ENCODE measurements at places on chromosomes 1 and 21.

DNA sequence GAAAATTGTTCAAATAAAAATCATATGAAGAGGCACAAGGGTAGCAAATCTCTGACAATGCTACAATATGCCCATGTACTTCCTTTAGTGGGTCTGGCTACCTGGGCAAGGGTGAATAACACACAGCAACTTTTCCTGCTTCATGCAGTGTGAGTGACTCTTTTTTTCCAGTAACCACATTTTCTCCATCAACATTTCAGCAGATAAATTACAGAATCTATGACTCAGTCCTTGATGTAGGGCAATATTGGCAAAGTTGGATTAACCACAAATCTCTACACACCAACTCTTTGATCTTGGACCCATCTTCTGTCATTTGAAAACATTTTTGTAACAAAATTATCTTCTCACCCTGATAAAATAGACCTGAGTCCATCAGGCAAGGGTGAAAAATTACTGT lies 31.7 kb downstream of the ERICH3 start:
- DNase-seq = no peak

DNA sequence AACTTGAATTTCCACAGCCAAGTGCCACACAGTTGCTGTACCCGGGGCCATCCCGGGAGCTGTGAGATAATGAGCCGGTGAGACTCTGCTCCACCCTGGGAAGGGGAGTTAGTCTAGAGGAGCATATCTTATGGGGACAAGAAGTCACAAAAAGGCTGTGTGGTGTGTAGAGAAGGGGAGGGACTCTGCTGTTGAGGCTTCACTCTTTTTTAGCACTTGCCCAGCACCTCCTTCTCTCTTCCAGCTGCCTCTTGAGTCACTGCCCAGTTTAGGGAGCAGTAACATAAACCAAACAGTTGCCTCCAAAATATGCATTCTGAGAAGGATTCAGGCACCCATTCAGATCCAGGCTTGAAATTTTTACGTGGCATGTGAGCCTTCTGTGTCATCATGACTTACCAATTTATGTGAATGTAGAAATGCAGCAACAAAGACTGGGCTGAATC lies 744 bp upstream of the WDR26 start:
- peak; percentile 23 for DNase-seq

GRCh38 chr1:180926164-180926981 lies 13.7 kb downstream of the KIAA1614 start:
- no peak for DNase-seq

DNA sequence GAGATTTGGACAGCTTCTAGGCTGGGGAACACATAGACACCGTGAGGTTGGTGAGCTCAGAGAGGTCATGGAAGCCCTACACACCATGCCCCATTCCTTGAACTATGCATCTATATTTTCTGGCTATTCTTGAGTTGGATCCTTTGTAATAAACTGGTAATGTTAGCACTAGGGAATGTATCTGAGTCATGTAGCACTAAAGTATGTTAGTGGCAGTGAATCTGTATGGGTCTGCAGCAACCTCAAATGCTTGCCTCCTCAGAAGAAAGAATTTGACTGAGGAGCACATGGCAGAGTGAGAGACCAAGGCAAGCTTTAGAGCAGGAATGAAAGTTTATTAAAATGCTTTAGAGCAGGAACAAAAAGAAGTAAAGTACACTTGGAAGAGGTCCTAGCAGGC lies 43.7 kb upstream of the LRRC7 start:
- DNase-seq = no peak

GRCh38 chr1:67839826-67840225 lies 6.6 kb upstream of the GNG12 start:
- DNase-seq = no peak

DNA sequence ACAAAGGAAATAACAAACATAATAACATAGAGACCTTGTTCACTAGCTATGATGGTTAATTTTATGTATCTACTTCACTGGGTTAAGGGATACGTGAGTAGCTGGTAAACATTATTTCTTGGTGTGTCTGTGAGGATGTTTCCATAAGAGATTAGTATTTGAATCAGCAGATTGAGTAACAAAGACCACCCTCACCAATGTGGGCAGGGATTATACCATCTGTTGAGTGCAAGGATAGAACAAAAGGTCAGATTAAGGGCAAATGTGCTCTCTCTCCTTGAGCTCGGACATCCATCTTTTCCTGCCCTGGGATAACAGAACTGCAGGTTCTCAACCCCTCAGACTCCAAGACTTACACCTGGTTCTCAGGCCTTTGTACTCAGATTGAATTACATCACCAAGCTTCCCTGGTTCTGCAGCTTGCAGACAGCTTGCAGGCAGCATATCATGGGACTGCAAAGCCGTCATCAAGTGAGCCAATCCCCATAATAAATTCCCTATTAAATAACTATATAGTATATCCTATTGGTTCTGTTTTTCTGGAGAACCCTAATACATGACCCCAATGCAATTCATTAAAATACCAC lies 9.2 kb downstream of the SPATA6 start:
- DNase-seq = no peak

GRCh38 chr1:39204441-39205081 lies at the start of gene MACF1:
Gene MACF1, plus strand, starts transcription at chr1:39204695. Its CDS starts 328 bp downstream, at chr1:39205023.
- DNase-seq = peak; percentile 30

- DNase-seq = no peak
Measured at GRCh38 chr1:27141266-27142003, 13.5 kb downstream of the SLC9A1 start.

Measured in activated T-cell treated with anti-CD3 and anti-CD28 coated beads, Interleukin-2, amount 50 U/mL, for 72 hours (primary cell).